ENCODE measurements at places on chromosomes 12 and 14.
A peak's percentile ranks its signal among the peaks of the same experiment; 100 is the strongest.

DNA sequence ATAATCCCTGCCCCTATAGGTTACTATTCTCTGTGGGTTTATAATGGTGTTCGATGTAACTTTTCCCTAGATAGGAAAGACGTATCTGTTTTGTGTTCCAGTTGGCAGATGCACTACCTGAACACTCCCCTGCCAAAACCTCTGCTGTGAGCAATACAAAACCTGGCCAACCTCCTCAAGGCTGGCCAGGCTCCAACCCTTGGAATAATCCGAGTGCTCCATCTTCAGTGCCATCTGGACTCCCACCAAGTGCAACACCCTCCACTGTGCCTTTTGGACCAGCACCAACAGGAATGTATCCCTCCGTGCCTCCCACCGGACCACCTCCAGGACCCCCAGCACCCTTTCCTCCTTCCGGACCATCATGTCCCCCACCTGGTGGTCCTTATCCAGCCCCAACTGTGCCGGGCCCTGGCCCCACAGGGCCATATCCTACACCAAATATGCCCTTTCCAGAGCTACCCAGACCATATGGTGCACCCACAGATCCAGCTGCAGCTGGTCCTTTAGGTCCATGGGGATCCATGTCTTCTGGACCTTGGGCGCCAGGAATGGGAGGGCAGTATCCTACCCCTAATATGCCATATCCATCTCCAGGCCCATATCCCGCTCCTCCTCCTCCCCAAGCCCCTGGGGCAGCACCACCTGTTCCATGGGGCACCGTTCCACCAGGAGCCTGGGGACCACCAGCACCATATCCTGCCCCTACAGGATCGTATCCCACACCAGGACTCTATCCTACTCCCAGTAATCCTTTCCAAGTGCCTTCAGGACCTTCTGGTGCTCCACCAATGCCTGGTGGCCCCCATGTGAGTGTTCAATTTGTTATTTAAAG, 11.3 kb downstream of the MAPK1IP1L start:
- no peak for DNase-seq

DNA sequence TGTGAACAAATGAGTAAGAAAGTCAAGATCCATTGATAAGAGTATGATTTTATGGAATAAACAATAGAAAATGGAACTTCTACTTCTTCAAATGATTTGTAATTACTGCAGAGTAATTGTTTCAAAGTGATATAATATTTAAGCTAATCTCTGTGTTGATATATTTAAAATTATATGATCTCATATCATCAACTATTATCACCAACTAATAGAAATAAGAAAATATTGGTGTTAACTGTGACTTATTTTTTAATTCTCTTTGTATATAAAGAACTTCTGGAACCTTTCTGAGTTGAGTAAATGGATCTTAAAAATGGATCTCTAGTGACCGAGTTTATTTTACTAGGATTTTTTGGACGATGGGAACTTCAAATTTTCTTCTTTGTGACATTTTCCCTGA, at the start of gene OR4L1:
Gene OR4L1 (plus strand): TSS at position 301 of the 400 bp plus-strand sequence. CDS start 0 bp downstream, at position 301.
- no peak for DNase-seq

DNA sequence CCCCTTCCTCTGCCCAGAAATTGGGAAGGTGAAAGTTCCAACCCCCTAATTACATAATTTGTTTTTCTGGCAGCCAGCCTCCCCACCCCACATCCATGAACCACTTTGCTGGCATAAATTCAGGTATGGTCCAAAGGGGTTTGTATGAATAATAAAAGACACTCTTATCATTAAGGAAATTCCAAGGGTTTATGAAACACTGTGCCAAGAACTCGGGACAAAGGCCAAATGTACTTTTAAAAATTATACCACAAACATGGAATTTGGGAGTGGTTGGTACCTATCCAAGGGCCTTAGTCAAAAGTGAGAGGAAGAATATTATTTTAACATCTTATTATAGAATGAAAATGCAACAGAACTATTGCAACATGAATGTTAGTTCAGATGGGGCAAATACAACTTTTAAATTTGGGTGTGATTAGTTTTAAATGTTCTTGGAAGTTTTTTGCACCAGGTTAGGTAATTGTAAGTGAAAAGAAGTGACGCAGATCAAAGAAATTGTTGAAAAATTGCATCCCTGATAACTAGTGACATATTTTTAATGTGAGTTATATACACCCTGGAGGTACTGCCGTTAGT, 217.8 kb downstream of the TMEM117 start:
- peak; percentile 34 for DNase-seq

DNA sequence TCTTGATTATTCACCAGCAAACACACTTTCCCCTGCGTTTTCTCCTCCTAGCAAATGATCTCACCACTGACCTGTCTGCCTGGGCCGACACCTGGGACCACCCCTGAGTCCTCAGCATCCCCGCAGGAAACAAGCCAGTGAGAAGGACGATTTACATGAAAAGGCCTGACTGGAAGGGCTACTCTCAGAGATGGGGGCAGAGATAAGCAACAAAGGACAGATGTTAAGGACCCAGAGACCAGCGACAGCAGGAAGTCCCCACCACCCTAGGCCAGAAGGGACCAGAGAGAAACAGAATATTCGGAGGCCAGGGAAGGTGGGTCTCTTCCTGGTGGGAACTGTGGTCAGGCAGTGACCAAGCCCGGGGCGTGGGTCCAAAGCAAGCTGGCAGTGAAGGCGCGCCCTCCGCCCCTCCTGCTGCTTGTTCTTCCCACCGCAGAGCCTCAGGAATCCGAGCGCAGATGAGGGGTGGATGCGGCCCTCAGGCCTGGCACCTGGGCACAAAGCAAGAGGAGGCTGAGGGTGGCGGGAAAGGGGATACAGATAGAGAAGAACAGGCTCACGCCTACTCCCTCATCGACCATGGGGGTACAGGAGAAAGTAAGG, 55.8 kb downstream of the STX2 start:
- DNase-seq = no peak

DNA sequence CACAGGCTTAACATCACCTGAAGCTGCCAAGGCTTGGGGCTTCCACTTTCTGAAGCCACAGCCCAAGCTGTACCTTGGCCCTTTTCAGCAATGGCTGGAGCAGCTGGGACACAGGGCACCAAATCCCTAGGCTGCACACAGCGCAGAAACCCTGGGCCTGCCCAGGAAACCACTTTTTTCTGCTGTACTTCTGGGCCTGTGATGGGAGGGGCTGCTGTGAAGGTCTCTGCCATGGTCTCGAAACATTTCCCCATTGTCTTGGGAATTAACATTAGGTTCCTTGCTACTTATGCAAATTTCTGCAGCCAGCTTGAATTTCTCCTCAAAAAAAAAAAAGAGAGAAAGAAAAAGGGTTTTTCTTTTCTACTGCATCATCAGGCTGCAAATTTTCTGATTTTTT, 219.1 kb downstream of the RPL10L start:
- DNase-seq = no peak

DNA sequence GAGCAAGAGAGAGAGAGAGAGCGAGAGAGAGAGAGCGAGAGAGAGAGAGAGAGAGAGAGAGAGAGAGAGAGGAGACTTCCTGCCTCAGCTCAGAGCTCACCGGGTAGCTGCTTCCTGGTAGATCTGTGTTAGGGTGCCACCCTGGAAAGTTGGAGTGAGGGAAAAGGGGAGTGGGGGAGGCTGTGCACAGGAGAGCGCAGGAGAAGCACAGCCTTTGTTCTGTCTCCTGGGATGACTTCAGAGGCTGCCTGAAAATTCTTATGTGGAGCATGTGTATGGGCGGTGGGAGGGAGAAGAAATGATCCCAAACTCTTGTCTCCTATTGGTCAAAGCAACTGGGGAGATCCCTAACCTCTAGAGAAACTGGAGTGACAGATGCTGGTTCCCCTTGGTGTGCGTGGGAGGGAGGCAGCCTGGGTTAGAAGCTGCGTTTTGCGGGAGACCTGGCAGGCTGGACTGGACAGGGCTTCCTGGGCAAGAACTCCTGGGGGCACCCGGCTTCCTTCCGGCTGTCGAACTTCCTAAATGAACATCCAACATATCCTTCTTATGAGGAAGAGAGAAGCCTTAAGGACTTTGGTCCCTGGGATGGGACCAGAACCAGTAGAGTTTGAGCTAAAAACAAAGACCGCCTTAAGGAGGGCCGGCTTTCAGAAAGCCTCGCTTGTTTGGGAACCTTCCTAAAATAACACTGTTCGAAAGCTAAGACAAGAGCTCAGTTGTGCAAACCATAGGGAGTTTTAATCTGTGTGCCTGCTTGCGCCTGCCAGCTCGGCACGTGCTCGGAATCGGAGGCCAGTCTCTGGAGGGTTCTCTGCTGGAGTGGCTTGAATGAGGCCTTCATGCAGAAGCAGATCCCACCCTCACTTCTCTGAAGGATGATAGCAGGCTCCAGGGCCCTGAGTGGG, 30.4 kb upstream of the BEGAIN start:
- peak; percentile 20 for DNase-seq

GRCh38 chr14:52551205-52551604, 1.1 kb downstream of the TXNDC16 start:
- DNase-seq = no peak

- no peak for DNase-seq
Measured at GRCh38 chr12:31599053-31599452, 8.1 kb upstream of the DENND5B start.

DNA sequence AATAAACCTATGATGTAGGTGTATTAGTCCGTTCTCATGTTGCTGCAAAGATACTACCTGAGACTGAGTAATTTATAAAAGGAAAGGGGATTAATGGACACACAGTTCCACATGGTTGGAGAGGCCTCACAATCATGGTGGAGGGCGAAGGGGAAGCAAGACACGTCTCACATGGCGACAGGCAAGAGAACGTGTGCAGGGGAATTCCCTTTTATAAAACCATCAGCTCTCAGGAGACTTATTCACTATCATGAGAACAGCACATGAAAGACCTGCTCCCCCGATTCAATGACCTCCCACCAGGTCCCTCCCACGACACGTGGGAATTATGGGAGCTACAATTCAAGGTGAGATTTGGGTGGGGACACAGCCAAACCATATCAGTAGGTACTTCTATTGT, 58.7 kb upstream of the DICER1 start:
- DNase-seq = no peak

DNA sequence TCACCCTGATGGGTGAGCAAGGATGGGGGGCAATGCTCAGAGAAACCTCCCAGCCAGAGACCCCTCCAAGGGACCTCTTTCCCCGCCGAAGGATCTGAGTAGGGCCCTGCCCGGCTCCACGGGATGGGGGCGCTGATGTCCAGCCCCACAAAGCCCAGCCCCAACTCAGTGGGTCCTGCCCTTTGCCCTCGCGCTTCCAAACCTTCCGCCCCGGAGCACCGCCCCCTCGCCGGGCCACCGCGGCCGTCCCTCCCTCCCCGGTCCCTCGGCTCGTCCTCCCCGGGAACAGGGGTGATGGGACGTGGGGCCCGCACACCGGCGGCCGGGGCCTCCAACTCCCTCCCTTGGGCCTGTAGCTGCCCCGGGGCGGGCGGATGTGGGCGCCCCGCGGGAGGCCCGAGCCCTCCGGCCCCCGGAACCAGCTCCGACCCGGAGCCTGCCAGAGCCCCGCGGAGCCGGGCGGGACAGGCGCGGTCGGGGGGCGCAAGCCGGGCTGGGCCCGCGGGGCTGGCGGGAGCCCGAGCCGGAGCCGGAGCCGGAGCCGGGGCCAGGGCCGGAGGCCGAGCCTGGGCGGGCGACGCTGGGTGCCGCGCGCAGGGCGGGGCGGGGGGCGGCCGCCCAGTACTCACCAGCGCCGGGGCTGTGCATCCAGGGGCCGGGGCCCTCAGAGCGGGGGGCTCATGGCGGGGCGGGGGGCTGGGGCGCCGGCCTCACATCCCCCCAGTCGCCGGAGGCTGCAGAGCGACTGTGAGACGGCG, 386 bp downstream of the HDAC7 start:
- DNase-seq = no peak

GRCh38 chr14:79656496-79656895, 554.8 kb downstream of the DIO2 start:
- DNase-seq = no peak

DNA sequence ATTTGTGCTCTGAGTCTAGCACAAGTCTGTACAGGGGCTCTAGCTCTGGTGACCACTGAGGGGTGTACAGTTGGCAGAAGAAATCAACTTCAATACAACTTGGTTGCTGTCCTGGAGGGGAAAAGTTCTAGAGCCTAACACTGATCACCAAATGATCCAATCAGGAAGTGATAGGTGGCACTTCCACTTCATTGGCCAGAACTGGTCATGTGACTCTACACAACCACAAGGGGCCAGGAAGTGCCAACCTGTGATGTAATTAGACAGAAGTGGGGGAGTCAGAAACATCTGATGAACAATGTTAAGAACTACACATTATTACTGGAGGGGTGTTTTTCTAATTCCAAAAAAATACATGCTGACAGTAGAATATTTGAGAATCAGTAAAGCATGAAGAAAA, 401.6 kb downstream of the VRK1 start:
- DNase-seq = no peak

DNA sequence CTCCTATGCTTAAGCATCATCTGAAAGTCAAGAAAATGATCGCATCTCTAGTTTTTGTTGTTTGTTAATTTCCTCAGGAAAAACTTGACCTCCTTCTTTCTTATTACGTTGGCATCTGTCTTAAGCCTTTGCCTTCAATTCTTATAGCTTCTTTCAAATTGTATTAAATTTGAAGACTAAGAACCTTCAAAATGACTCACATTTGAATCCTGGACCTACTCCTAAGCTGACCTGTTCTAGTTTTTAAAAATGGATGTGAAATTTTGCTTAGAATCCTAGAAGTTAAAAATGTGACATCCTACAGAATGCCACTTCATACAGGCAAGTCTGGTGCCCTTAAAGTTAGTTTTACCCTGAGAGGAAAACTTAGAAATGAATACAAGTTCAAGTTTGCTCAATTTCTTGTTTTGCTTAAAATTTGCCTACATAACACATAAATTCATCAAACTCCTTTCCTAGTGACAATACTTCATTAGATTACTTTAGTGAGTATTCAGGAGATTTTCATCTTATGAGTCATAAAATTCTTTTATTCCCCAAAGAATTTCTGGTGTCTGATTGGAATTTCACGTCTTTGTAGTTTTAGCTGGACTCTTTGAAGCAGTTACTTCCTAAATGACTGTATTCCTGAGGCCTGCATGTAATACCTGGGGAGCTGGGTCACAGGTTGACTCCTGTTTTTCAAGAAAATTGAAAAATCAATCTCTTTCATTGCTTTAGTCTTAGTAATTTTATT, 152.3 kb downstream of the MSRB3 start:
- DNase-seq = peak; percentile 81

DNA sequence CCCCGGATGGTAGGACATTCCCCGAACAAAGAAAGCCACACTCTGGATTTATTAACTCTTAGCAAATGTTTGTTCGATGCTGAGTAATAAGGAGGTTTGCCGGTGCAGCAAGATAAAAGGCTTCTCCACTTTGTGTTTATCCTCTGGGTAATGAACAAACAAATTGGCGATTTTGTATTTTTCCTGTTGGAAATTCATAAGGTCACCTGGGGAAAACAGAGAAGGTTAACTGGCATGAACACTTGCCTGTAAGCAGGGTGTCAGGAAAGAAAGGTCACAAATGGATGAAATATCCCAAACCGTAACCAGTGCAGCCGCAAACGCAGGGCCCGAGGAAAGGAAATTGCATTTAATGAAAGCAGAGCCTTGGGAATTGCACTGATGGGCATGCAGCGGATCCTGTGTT, 132.8 kb downstream of the RMST start:
- no peak for DNase-seq

GRCh38 chr14:101098641-101099040, 195.1 kb upstream of the RTL1 start:
- DNase-seq = no peak

- DNase-seq = no peak
Measured at GRCh38 chr12:3480764-3481163, 10.2 kb upstream of the PRMT8 start.

- no peak for DNase-seq
Measured at GRCh38 chr14:58812050-58812910, 174.5 kb downstream of the DACT1 start.

GRCh38 chr14:43522191-43522590, 984.9 kb downstream of the FSCB start:
- no peak for DNase-seq

- DNase-seq = no peak
Measured at GRCh38 chr12:109710747-109711595, 2.7 kb upstream of the FAM222A start.
